Ureter (tissue), 1 donor: ENCODE measurements at places on chromosomes 7 and 10. TPM values are rescaled to one million over a fixed set of nuclear protein-coding genes. Genes with fewer than 3 reads are reported as not detected.

HK1 gene
- 139 TPM for total RNA-seq

CLRN3 gene
- total RNA-seq = not detected

FAM25C gene
- total RNA-seq = not detected

SLC16A9 gene
- 8.0 TPM for total RNA-seq

SLIT1 gene
- total RNA-seq = 0.34 TPM

TMEM72 gene
- not detected for total RNA-seq

PTF1A gene
- total RNA-seq = not detected

POLD2 gene
- total RNA-seq = 92.0 TPM

LLCFC1 gene
- not detected for total RNA-seq

KAZALD1 gene
- total RNA-seq = 3.4 TPM

SLC29A4 gene
- total RNA-seq = 3.7 TPM
